ENCODE measurements at places on chromosomes 4 and X. TPM values are rescaled to one million over a fixed set of nuclear protein-coding genes. Genes with fewer than 3 reads are reported as not detected.
A peak's percentile ranks its signal among the peaks of the same experiment; 100 is the strongest.

- DNase-seq = peak; percentile 13
Observed at GRCh38 chr4:17324386-17324830, 187.5 kb downstream of the QDPR start.

GRCh38 chrX:70998411-70999027, 67.6 kb upstream of the SLC7A3 start:
- DNase-seq = no peak

DNA sequence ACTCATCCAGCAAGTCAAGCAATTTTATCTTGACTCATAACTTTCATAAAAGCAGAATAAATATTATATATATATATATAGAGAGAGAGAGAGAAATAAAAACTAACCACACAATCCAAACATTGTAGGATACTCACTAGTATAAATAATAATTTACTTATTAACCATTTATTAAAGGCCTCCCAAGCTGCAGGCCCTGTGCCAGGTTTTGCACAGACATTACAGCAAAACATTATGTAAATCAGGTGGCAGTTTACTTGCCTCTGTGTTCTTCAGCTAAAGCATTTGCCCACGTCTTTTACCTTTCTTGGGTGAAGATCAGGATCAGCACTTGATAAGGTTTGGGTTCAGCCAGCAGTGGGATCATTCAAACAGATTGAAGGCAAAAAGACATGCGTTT, 75.6 kb downstream of the CLDN22 start:
- peak; percentile 53 for DNase-seq

DNA sequence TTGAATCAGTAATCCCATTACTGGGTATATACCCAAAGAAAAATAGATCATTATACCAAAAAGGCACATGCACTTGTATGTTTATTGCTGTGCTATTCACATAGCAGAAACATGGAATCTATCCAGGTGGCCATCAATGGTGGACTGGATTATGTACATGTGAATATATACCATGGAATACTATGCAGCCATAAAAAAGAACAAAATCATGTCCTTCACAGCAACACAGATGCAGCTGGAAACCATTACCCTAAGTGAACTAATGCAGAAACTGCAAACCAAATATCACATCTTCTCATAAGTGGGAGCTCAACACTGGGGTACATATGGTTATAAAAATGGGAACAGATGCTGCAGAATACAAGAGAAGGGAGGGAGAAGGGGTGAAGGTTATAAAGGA, 110.7 kb downstream of the ABCB7 start:
- no peak for DNase-seq

GRCh38 chrX:80812176-80812575, 2.5 kb upstream of the BRWD3 start:
- peak; percentile 28 for DNase-seq

GRCh38 chr4:185086053-185086452, 57.0 kb upstream of the SLC25A4 start:
- DNase-seq = no peak

- no peak for DNase-seq
Observed at GRCh38 chrX:43880425-43880824, 1.8 kb downstream of the MAOB start.

DNA sequence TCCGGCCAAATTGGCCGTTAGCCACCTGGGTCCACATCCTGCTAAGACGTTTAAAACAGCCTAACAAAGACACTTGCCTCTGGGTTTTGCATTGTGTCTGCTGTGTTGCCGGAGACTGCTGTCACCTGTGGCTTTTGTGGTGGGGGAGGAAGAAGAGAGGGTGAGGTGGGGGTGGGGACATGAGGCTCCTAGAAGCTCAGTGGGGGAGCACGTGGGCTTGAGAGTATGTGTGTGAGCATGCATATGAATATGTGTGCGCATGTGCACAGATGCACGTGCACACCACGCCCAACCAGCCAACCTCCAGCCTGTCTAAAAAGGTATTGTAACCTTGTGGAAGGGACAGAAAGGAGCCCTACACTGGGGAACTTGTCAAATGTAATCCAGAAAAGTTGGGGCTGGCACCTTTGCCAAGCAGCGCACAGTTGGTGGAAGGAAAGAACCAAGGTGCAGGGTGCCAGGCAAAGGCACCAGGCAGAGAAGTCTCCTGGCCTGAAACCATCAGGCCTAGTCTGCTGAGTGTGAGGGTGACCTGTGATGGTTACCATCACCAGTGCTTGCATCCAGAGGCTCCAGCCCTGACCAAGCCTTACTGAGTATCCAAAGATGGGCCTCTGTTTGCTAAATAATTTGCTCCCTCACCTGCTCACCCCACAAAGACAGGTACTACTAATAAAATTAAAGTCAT, 10.1 kb upstream of the SASH3 start:
- DNase-seq = no peak

- peak; percentile 25 for DNase-seq
Observed at GRCh38 chr4:73895201-73896175, 26.3 kb downstream of the CXCL1 start.

- DNase-seq = no peak
Observed at GRCh38 chr4:70629469-70630090, 1.0 kb downstream of the ENAM start.

The MAGEA2B gene
- total RNA-seq = not detected

- DNase-seq = no peak
Observed at GRCh38 chr4:171342646-171343045, 470.6 kb upstream of the GALNTL6 start.

- DNase-seq = no peak
Observed at GRCh38 chrX:1576201-1576992, 15.0 kb upstream of the AKAP17A start.

The TEX13C gene
- total RNA-seq = not detected

GRCh38 chr4:26812049-26812714, 48.5 kb upstream of the STIM2 start:
- DNase-seq = no peak

The PNCK gene
- not detected for total RNA-seq

- DNase-seq = no peak
Observed at GRCh38 chr4:53781629-53782457, 190.6 kb upstream of the LNX1 start.

The TLR2 gene
- total RNA-seq = 9.9 TPM

- DNase-seq = no peak
Observed at GRCh38 chrX:148930206-148930729, 429.9 kb downstream of the AFF2 start.

The MAGEA9B gene
- not detected for total RNA-seq

The TMEM156 gene
- 2.9 TPM for total RNA-seq

DNA sequence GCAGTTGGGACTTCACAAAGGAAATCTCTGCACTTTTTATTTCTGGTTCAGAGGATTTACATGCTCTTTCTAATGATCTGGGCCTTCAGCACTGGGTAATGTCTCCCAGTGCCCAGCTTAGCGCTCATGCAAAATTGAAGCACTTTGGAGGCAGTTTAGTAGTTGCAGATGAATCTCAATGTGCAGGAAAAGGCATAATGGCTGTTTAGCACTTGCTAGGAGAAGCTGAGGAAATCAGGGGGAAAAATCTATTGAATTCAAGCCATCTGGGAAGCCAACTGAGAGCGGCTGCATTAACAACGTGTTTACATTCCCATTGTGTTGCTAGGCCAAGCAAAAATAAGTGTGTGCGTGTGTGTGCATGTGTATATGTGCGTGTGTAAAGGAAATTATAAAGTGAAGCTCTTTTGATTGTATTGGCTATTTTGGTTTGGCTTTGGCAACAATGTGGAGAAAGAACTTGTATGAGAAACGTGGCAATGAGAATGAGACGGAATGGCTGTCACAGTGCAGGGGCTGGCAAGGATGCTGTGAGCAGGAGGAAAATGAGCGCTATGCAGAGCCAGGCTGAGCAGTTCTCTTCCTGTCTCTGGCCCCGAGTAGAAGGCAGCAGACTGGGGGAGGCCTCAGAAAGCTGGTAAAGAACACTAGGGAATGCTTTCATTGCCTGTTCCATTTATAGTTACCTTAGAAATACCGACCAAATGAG, 231.5 kb downstream of the UNC5C start:
- DNase-seq = no peak

DNA sequence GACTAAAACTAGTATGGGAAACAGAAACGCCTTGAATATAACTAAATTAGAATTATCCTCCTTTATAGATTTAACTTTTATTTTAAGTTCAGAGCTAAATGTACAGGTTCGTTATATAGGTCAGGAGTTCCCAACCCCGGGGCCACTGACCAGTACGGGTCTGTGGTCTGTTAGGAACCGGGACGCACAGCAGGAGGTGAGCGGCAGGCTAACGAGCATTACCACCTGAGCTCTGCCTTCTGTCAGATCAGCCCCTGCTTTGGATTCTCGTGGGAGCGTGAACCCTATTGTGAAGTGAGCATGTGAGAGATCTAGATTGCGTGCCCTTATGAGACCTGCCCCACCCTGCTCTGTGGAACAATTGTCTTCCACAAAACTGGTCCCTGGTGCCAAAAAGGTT, 51.0 kb downstream of the FAT4 start:
- no peak for DNase-seq

The SYTL5 gene
- total RNA-seq = 5.3 TPM

The TNIP3 gene
- not detected for total RNA-seq

DNA sequence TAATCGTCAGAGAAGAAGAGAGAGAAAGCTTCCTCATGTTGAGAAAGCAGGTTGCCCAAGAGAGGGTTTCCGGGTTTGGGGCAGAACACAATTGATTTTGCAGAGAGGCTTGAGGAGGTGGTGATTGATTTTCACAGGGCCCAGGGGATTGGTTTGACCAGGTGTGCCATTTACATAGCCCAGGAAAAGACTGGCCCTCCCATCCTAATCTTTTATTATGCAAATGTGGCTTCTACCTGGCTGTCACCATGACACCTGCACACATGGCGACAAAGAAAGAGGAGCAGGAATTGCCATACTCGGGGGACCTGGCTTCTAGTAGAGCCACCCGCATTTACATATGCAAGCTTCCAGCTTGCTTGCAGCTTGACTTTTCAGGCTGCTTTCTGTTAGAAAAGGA, 405.3 kb downstream of the PPP4R3C start:
- DNase-seq = no peak

The TEX13B gene
- not detected for total RNA-seq

DNA sequence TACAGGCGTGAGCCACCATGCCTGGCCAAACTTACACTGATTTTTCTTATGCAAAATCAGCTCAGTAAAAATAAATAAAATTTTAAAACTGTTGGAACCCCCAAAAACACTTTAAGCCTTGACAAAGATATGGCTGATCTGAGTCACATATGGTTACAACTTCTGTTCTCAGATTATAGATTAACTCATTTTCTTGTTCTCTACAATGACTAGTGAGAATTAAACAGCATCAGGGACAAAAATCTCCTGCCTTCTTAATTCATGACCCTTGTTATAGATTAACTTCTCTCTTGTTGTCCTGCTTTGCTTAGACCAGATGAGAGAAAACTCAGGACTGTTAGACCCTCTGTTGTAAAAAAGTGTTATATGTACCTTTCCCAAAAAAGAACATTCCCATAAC, 24.2 kb upstream of the EXOC1L start:
- no peak for DNase-seq

GRCh38 chr4:186606591-186606992, 51.2 kb upstream of the MTNR1A start:
- DNase-seq = no peak

GRCh38 chr4:122764071-122764820, 31.7 kb downstream of the BBS12 start:
- DNase-seq = no peak

The ATP8A1 gene
- total RNA-seq = 37.4 TPM

The TMPRSS11B gene
- not detected for total RNA-seq

The TCEAL6 gene
- not detected for total RNA-seq

DNA sequence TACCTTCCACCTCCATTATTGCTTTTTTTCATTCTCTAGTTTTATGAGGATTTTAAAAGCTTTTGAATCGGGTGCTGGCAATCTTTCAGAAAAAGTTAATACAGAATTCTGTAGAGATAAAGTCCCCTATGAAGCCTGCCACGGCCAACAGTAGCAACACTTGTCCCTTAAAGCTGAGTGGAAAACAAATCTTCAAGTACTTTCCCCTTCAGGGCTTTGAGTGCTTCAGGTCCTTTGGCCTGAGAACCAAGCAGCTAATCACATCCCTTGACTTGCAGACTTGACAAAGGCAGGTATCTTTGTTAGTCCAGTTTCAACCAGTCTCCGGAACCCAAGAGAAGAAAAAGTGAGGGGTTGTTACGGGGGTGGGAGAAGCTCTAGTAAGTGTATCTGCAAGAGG, 144.4 kb downstream of the ATG4A start:
- DNase-seq = no peak
